T-helper 2 cell treated with Interferon-gamma antibody and Interleukin-4, amounts not matched to agents 100 ng/mL and 5 ng/mL, for 36 hours (primary cell): ENCODE measurements at places on chromosomes 3 and 15. TPM values are rescaled to one million over a fixed set of nuclear protein-coding genes. Genes with fewer than 3 reads are reported as not detected.

The ADAMTS9 gene
- total RNA-seq: not detected in 2 replicates

The SI gene
- not detected in 2 replicates for total RNA-seq

The RPUSD3 gene
- total RNA-seq: 50.4 and 54.1 TPM in 2 replicates

The AADACL2 gene
- not detected in 2 replicates for total RNA-seq

The PRR23A gene
- total RNA-seq: not detected in 2 replicates

The ACP3 gene
- total RNA-seq: not detected in 2 replicates

The PCLAF gene
- total RNA-seq: 101 and 115 TPM in 2 replicates

The PRKCI gene
- 20.8 and 21.7 TPM in 2 replicates for total RNA-seq

The CLCN2 gene
- 3.7 and 4.0 TPM in 2 replicates for total RNA-seq

The TMEM158 gene
- 1.0 and 1.1 TPM in 2 replicates for total RNA-seq

The CHRM5 gene
- not detected in 2 replicates for total RNA-seq

The SEMA3B gene
- total RNA-seq: 0.30 and 0.57 TPM in 2 replicates

The TPRG1 gene
- total RNA-seq: 27.6 and 29.5 TPM in 2 replicates

The MKRN2 gene
- 20.6 and 21.7 TPM in 2 replicates for total RNA-seq

The LTK gene
- total RNA-seq: 1.4 and 1.7 TPM in 2 replicates

The TRH gene
- not detected in 2 replicates for total RNA-seq

The ITIH1 gene
- total RNA-seq: not detected in 2 replicates
